ENCODE measurements at places on chromosomes 4 and X.

DNA sequence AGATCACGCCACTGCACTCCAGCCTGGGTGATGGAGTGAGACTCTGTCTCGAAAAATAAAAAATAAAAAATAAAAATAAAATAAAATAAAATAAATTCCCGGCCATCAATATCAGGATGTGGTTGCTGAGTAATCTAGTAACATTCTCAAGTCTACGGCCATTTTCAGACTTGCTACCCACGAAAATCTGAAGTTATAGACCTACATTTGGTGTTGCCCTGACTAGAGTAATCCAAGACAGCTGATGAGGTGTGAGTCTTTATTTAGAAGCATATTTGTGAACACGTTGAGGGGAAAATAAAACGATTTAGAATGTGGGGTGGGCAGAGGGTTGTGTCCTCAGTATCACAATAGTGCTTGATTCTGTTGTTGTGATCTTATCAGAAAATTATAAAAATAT is 130.2 kb upstream of the MID1 start:
- no peak for DNase-seq

- DNase-seq, result no peak
Measured at GRCh38 chrX:125132274-125132673, 187.4 kb upstream of the TEX13C start.

GRCh38 chr4:159015841-159016240 is 87.0 kb upstream of the RAPGEF2 start:
- DNase-seq, result no peak

- no peak for DNase-seq
Measured at GRCh38 chrX:22193851-22194659, 78.7 kb upstream of the CBLL2 start.

DNA sequence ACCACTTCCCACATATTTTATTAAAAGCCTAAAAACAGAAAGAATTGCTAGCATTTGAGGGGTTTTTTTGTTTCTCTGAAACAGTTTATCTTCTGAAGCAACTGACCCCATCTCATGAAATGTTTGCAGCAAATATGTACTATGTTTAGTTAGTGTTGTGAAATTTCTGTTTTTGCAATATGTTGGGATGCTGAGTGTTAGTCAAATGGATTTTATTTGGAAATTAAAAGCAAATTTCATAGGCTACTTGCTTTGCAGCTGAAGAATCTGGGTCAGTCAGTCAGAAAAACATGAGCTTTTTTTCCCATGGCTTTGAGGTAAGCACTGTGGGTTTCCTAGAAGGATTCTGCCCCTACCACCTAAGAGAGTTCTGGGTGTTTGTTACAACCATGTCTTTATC is 184.9 kb upstream of the DKK2 start:
- no peak for DNase-seq

DNA sequence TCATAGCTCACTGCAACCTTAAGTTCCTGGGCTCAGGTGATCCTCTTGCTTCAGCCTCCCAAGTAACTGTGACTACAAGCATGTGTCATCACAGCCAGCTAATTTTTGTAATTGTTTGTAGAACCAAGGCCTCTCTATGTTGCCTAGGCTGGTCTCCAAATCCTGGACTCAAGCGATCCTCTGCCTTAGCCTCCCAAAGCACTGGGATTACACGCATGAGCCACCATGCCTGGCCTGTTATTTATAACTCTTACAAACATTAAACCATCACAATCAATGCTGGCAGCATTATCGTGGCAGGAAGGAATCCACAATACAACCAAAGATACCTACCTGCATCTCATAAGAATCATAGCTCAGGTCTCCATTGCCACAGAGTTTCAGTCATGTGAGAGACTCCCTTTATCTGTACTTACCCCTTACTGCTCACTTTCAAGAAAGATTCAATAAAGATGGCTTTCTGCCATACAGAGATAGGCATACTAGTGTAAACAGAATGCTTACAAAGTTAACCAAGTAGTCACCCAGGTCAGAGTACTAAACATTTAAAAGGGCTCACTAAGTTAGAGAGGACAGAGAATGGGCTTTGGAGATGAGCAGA is 48.5 kb downstream of the SMIM31 start:
- no peak for DNase-seq

DNA sequence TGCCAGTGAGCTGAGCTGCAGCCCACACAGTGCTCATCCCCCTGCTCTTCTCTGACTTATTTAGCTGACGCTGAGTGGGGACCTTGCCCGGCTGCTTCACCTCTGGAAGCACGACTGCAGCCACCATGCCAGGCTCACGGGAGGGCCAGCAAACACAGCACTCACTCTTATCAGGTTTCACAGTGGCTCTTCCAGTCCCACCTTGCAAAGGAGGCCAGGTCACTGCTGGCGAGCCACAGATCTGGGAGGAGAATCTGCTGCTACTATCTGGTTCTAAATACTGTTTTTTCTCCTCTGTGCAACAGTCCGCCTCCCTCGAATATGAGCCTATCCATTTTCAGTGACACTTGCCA is 6.7 kb upstream of the SPON2 start:
- no peak for DNase-seq

DNA sequence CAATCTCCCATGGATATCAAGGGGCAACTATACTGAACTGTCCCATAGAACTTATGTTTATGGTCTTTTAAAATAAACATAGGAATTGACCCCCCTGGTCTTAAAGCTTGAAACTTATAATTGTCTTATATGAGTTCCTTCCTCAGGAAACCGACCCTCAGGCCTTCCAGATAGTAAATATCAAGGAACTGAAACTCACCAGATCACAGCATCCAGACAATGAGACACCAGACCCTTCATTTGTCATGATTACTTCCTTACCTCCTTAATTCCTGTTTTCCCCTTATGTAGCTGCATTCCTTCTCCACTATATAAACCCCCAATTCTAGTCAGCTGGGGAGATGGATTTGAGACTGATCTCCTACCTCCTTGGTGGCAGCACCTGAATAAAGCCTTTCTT is 94.8 kb upstream of the GRPR start:
- no peak for DNase-seq

DNA sequence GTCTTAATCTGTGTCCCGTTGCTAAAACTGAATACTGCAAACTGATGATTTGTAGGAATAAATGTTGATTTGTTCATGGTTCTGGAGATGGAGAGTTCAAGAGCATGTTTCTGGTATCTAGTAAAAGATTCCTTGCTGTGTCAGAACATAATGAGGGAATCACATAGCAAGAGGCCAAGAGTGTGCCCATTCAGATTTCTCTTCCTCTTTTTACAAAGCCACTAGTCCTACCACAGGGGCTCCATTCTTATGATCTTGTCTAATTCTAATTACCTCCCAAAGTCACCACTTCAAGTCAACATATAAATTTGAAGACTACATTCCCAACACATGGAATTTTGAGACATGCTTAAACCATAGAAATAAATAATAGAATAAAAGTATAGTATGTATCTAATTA is 608.8 kb upstream of the EPHA5 start:
- no peak for DNase-seq

GRCh38 chr4:186724058-186724863 is 605 bp upstream of the FAT1 start:
- DNase-seq, result no peak

DNA sequence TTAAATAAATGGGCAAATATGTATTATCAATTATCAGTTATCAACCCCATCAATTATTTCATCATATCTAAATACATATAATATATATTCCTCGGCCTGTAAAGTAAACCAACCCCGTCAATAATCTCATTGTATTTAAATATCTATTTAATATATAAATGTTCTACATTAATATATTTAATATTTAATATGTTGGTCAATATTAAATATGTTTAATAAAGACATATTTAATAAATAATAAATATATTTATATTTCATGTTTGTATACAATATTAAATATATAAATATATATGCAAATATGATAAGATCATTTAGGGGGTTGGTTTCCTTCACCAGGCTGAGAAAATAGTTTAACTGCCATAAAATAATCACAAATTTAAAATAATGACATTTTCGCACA is 6.4 kb upstream of the TMEM144 start:
- DNase-seq, result no peak

GRCh38 chrX:17067534-17067933 is 121.1 kb downstream of the REPS2 start:
- DNase-seq, result no peak

- no peak for DNase-seq
Measured at GRCh38 chr4:180356766-180357165, 1886.4 kb upstream of the TENM3 start.

DNA sequence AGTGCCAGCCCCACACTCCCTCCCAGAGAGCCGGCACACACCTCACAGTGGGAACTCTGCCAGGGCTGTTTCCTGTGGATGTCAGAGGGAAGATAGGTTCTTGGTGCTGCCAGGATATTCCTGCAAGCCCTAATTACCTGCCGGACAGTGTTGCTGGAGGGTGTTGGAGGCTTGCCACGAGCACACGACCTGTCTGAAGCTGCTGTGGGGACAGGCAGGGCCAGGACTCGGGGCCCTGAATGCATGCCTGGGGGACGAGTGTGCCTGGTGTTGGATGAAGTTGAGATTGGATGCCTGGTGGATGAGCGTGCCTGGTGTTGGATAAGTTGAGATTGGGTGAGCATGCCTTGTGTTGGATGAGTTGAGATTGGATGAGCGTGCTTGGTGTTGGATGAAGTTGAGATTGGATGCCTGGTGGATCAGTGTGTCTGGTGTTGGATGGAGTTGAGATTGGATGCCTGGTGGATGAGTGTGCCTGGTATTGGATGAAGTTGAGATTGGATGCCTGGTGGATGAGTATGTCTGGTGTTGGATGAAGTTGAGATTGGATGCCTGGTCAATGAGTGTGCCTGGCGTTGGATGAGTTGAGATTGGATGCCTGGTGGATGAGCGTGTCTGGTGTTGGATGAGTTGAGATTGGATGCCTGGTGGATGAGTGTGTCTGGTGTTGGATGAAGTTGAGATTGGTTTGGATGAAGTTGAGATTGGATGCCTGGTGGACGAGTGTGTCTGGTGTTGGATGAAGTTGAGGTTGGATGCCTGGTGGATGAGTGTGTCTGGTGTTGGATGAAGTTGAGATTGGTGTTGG is 23.2 kb upstream of the UVSSA start:
- DNase-seq, result no peak

DNA sequence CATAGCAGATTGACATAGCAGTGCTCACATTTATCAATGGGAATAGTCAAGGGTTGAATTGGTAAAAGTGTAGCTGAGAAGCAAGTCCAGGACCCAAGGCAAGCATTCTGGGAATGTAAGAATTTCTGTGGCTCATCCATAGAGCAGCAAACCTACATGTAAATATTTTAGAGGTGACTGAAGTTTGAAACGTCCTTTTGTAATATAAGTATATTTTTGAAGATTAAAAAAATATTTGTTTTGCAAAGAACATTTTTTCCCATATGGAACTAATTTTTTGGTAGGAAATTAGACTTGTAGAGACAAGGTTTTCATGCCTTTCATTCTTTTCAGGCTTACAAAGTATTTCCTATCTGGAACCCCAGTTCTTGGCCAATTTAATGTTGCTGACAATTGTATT is 104.0 kb downstream of the TEX13A start:
- DNase-seq, result no peak

DNA sequence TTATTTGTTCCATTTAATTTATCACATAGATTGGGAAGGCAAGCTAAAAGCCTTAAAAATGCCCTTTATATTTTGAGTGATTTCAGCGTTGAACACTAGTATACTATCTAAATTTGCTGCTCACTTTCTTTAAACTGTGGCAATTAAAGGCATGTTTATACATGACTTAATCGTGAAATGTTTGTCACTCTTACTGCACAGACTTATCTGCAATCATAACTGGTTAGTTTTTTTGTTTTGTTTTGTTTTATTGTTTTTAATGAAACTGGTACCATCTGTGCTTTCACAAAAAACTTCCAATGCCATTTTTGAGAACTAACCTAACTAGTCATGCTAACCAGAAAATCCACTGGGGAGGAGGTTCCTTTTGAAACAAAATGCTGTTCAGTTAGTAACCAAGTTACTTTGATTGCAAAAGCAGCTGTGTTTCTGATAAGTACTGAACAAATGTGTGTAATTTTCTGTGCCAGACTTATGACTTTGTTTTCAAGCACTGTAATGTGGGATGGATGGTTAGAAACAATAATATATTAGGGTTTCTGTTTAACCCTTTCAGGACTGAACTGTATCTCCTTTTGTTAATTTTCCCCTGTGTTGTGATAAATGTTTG is 56.1 kb downstream of the CCKAR start:
- DNase-seq, result no peak

DNA sequence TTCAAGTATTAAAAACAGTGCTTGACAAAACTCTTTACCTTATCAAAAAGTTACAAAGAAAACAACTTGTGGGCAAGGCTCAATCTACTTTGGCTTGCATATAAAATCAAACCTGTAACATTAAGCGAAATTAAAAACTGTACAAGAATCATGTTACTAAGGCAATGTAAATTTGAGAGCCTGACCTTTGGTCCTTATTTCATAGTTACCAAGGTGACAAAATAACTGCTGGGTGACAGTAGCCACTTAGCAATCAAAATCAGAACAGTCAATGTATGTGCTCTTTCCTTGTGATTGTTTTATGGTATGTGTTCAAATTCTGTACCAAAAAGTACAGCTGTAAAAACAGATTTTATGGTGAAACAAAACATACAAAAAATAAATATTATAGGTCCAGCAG is 204.0 kb downstream of the RASL11B start:
- no peak for DNase-seq

- no peak for DNase-seq
Measured at GRCh38 chr4:99447079-99447478, 11.9 kb upstream of the ADH7 start.

DNA sequence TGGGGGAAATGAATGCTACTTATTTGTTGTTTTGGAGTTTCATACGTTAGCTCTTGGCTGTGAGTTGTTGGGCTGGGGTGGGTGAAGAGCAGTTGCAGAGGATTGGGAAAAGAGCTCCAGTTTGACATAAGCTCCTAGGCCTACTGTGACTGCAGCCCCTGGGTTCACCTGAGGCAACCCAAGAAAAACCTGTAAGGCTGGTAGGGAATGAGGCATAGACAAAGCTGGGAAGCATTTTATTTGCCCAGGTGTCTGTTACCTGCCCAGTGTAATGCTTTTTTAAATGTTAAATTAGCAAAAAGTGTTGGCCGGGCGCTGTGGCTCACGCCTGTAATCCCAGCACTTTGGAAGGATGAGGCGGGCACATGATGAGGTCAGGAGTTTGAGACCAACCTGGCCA is 160.0 kb downstream of the FHIP1A start:
- DNase-seq, result peak; percentile 66

DNA sequence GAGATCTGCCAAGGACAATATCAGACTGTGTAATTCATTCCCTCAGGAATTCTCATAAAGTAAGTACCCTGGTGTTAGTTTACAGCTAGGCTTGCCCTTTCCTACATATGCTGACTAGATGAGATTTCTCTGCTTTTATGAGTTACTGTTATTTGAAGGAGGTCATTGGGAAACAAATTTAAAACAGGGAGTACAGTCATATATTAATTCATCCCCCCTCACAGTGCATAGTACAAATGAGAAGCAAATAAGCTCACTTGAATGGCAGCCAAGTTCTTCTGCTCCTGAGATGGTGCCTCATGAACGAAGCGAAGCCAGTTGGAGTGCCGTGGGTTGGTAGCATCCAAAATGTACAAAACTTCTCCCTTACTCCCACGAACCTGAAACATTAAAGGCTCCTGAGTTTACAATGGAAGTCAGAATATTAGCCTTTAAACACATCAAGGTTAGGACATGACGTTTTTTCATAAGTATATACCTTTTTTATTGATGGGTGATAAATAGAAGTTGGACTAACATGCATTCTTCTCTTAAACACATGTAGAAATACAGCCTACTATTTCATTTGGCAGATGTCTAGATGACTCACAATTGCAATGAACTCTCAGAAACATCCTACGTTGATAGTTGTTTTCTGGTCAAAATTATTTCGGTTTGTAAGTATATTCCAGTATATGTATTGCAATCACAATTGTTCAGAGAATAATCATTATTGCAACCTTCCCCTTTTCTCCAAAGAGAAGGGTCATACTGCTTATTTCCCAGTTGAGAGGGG is 69.2 kb downstream of the PRDM5 start:
- no peak for DNase-seq

Data from LNCaP clone FGC (cell line).